COR-L47 (cell line): ENCODE measurements at places on chromosomes 1 and 21.

DNA sequence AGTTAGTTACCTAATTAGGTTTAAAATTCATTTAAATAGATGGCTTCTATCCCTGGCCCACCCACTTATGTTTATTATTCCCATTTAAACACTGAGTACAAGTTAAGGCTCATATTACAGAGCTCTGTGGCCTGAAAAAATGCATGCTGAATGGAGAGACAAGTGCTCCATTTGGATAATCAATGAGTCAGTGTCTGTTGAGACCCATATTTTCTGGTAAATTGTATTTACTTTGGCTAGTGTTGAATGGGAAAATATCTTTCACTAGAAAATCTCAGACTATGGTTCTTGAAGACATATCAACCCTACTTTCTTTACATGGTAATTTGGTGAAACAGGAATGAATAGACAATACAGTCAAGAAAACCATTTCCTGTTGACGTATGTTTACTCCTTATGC lies 356.0 kb downstream of the S1PR1 start:
- peak; percentile 45 for DNase-seq

DNA sequence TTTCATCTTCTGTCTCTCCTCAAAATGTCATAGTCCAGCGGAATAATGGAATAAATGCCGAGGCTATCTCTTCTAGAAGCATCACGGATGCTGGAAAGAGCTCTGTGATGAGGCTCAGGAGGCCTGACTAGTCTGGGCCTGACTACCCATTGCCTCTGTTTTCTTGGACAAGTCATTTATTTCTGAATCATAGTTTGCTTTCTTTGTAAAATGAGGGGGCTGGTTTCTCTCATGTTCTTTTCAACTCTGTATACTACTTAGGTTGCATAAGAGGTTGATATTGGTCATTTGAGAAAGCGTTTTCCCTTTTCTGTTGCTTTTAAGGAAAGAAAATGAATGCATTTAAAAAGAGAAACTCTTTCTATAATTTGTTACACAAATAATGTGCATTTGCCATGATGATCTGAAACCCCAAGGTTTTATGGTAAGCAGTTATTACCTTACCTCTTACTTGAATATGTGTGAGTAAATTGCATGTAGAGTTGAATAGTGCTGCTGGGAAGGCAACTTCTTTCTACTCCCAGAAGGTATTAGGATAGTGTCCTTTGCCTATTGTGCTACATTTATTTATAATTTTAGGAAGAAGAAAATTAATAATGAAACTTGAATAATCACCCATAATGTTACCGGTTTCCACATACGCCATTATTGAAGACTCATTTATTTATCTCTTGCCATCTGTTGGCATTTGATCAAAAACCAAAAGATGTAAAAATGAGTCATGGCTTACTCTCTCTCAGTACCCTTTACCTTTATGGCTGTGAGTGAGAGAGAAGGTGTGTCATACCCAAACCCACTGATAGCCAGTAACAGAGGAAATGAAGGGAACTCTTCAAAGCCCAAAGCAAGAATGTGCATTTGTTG lies 179.1 kb downstream of the FASLG start:
- no peak for DNase-seq

DNA sequence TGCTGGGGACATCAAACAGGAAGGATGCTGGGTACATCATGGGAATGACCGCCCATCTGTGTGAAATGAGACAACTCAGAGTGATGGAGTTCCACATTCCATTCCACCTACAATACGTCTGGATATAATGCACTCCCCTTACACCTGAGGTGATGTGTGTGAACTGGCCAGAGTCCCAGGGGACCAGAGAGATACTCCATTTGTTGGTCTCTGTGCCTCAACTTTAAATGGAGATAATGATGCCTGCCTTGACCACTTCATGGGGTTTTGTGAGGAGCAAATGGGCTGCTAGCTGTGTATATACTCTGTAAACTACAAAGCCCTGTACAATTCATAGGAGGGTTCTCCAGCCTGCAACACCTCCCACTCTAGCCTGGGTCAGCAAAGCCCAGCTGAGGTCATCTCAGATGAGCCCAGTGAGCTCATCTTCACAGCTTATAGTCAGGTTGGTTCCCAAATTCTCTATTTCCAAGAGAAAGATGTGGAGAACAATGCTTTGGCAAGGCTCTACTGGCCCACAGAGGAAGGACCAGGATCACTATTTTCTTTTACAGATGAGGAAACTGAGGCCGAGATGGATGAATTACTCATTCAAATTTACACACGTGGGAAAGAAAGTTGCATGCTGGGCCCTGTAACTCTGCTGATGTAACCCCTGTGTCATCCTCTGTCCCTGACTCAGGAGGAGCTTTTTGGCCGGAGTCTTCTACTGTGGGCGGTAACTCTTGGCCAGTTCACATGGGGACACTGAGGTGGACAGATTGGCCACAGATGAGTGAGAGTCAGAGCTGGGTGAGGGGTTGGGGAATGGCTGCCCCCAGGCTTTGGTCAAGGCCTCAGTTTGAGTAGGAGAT lies 105.6 kb upstream of the GCLM start:
- DNase-seq = no peak

DNA sequence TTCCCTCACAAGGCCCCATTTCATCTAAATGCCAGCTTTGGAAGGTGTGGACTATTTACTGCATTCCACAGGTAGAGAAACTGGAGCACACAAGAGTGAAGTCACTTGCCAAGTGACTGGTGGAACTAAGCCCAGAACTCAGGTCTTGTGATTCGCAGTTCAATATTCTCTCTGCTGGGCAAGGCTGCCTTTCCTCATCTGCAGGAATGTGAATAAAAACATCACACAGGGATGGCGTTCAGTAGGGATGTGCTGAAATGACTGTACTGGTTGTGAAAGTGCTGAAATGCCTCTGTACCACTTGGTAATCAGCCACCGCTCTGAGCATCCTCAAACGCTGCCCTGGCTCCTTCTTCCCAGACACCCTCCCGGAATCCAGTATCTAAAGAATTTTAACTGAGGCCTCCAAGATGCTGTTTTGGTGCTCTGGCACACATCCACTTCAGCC lies 145.6 kb downstream of the HIVEP3 start:
- no peak for DNase-seq

GRCh38 chr1:167663002-167663772 lies 33.2 kb downstream of the RCSD1 start:
- DNase-seq = no peak

DNA sequence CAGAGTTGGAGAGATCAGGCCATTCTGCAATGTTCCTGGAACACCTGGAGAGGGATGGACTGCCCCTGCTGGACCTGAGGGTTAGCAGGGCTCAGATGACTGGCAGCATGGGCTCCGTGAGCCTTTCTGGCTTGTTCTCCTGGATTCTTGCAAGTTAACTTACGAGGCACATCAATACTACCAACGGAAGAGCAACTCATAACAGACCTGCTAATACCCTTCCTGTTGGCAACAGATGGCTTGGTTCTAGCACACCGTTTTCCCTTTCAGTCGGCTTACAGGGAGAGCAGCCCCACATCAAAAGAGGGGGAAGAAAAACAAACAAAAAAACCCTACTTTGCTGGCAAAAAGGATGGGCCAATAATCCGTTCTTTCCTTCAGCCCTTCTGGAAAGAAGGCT lies 47.9 kb downstream of the SLC66A1 start:
- DNase-seq = no peak

DNA sequence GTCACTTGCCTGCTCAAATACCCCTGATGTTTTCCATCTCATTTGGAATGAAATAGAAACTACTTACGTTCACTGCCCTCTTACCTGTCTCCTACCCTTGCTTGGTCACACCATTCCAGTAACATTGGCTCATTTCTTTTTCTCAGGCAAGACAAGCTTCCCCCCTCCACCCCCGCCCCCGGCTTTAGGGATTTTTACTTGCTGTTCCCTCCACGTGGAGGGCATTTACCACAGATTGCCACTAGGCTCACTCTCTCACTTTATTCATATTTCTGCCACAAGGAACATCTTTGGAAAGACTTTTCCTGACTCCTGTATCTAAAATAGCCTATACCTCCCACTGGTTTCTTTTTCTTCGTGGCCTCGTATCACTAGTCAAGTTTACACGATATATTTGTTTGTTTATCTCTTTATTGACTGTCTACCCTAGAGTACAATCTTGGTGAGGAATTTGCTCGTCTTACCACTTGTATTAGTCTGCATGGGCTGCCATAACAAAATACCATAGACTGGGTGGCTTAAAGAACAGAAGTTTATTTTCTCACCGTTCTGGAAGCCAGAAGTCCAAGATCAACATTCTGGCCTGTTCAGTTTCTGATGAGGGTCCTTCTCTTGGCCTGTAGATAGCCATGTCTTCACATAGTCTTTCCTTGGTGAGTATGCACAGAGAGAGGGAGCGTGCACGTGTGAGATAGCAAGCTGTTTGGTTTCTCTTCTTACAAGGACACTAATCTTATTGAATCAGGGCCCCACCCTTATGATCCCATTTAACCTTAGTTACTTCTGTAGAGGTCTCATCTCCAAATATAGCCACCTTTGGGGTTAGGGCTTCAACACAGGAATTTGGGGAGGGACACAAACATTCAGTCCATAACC lies 126.2 kb downstream of the NRDC start:
- DNase-seq = no peak

DNA sequence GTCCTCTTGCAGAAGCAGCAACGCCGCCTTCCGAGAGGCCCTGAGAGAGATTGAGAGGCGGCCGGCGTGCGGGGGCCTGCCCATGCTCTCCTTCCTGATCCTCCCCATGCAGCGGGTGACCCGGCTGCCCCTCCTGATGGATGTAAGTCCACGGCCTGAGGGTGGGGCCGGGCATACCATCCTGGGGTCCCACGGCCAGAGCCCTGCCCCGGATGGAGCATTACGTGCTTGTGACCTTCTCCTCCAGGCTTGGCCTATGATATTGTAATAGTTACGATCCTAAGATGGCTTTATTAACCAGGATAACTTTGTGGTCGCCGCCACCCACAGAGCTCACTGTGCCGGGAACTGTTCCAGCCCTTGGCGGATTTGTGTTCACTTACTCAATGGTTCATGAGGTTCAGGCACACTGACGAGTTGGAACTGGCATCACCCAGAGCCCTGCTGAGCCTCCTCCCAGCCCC lies 18.9 kb downstream of the ARHGEF16 start:
- no peak for DNase-seq

DNA sequence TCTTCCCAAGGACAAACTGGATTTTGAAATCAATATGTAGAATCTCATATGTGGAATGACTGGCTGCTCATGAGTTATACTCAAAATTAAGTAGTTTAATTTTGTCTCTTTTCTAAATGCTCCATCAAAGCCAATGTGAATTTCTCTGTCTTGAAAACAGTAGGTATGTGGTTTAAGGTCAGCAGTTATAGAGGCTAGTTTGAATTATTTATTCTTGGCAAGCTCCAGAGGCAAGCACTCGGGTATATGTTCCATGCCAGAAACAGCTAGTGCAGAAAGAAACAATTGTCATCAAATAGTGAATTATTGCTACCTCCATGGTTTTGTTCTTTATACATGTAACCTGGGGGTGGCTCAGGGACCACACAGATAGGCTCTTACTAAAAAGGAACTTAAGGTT lies 63.5 kb downstream of the LRIG2 start:
- no peak for DNase-seq

DNA sequence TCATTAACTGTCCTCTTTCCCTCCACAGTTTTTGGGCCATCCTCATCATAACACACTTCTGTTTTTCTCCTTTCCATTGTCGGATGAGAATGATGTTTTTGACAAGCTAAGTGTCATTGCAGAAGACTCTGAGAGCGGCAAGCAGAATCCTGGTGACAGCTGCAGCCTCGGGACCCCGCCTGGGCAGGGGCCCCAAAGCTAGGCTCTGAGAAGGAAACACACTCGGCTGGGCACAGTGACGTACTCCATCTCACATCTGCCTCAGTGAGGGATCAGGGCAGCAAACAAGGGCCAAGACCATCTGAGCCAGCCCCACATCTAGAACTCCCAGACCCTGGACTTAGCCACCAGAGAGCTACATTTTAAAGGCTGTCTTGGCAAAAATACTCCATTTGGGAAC lies 28.6 kb upstream of the IFNAR1 start:
- DNase-seq = no peak

GRCh38 chr1:225849925-225850324 lies 32.3 kb downstream of the TMEM63A start:
- DNase-seq = no peak

- no peak for DNase-seq
Observed at GRCh38 chr1:241048622-241049021, 308.4 kb downstream of the RGS7 start.

GRCh38 chr21:38170283-38170682 lies 86.5 kb upstream of the KCNJ15 start:
- DNase-seq = peak; percentile 38

DNA sequence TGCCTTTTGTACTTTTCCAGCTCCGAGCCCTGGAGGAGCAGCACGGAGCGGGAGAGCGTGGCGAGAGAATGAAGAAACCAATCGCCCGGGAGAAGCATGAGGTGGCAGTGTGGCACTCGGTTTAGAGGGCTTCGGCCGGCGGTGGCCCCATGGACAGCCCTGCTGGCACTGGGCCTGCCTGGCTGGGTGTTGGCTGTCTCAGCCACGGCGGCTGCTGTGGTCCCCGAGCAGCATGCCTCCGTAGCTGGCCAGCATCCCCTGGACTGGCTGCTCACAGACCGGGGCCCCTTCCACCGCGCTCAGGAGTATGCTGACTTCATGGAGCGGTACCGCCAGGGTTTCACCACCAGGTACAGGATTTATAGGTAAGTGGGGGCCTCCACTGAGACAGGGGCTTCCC lies 59.0 kb downstream of the BRINP2 start:
- no peak for DNase-seq

GRCh38 chr1:31849653-31850052 lies 33.8 kb upstream of the SPOCD1 start:
- no peak for DNase-seq

- no peak for DNase-seq
Observed at GRCh38 chr1:9086045-9086444, 16.6 kb upstream of the SLC2A5 start.

DNA sequence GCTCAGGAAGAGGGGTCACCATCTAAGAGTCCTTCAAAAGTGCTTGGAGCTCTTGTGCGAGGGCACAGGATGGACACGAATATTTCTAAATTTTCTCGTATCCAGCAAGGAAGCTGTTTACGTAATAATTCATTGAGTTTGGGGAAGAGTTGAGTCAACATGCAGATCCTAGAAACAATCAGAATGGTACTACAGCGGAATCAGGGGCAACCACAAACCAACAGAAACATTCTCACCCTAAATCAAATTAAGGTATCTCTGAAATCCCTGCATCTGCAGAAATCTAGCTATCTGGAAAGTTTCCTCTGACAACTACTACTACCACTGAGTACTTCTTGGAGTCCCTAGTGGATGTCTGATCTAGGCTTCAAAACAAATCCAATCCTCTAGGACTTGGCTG lies 352.4 kb downstream of the LTN1 start:
- no peak for DNase-seq

DNA sequence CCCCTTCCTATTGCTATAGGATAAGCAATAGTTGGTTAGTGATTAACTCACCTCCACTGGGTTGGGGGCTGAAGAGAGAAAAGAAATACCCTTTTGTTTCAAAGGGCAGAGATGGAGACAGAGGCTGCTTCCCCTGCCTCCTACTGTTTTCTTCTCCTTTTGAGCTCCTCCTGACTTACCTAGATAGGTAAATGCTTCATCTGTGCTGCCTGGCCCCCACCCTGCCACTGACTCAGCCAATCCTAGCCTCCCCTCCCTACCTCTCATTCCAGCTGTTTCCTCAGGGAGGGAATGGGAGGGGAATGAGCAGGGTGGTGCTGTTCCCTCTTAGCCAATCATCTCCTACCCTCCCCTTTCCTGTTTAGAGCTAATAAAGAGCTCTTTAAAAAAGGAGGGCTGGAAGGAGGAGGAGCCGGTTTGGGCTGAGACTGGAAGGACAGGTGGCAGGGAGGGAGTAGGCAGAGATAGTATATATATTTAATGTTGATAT lies at the start of gene C1orf116:
Gene C1orf116 (minus strand): TSS at position 229 of the 490 bp plus-strand sequence. CDS start 5,158 bp downstream, outside the sequence.
- peak; percentile 62 for DNase-seq
